SW 1271 (cell line): ENCODE measurements at places on chromosomes 12 and 14.

DNA sequence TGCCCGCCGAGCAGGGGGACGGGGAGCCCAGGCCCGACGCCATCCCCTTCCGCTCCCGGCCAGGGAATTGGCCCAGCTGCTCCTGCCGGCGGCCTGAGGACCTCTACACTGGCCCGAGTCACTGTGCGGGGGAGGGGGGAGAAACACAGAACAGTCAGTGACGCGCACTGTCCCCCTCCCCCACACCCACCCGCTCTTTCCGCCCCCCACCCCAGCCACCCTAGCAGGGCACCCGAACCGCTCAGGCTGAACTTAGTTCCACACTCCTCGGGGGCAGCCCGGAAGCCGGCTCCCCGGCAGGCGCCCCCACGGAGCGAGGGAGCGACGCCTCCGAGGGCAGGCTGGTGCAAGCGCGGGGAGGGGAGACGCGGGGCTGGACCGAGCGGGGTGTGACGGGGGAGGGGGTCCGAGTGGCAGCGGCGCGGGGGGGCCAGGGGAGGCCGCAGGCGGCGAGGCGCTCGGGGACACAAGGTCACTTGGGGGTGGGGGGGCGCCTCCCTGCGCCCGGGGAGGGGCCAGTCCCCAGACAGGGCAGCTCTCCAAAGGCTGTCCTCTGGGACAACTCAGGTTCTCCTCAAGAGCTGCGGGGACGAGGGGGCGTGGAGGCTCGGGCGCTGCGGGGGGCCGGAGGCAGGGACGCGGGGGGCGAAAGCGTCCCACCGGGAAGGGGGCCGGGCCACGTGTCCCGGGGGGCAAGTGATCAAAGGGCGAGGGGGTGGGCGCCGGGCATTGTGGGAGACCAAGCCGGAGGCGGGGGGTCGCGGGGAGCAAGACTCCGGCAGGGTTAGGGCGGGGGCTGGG is 648 bp downstream of the CHD4 start:
- DNase-seq: no peak

GRCh38 chr14:36626151-36626550 is 35.5 kb upstream of the PAX9 start:
- no peak for DNase-seq

DNA sequence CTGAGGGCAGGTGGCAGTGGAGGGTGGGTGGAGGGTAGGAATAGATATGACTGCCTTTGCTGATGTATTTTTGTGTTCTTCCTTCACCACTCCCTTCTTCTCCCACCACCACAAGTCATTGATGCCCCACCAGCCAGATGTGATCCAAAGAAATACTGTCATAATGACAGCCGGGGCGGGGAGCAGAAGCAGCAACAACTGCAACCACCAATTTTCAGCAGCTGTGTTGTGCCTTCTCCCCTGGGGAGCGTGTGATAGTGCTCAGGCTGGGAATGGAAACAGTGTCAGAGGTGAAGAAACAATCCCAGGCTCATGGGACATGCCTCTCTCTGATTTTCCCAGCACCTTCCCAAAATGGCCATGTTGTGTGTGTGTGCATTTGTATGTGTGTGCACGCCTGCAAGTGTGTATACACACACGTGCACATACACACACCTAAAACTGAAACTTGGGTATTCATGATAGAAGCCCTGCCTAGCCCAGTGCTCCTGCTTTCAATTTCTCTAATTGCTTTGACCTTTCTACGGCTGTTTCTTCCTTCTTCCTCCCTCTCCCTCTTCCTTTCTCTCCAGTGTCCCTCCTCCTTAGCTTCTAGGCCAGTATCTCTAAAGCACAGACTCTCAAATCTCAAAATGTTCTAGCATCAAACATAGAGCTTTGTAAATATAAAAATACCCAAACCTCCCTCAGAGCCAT is 299.2 kb upstream of the FKBP4 start:
- DNase-seq: no peak

- no peak for DNase-seq
Measured at GRCh38 chr12:121086781-121087295, 45.8 kb upstream of the P2RX7 start.

- no peak for DNase-seq
Measured at GRCh38 chr12:69415471-69416275, 54.5 kb upstream of the FRS2 start.

DNA sequence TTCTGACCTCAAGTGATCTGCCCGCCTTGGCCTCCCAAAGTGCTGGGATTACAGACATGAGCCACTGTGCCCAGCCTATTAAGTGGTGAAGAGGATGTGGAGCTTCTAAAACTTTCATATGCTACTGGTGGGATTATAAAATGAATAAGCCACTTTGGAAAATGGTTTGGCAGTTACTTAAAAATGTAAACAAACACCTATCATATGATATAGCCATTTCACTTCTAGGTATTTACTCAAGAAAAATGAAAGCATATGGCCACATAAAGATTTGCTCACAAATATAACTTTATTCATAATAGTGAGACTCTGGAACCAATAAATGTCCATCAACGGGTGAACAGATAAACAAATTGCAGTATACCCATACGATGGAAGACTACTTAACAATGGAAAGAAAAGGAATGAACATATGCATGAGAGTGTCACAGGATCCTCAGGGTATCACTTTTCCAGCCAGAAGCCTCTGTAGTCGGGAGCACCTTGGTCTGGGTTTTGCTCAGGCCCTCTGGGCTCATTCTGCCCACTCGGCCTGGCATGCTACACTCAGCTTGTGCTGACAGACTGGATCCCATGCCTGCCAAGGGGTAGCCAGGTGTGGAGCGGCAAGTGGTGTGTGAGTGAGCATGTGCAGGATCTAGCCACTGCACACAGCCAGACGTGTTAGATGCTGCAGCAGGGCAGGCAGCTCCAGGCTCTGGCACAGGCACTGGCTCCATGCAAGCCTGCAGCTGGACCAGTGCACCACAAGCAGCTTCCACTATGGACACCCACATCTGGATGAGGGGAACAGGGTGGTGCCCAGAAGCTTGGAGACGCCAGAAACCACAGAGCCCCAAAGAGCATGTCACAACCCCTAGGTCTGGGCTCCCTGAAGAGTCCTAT is 213.2 kb upstream of the DIO3 start:
- DNase-seq: no peak

- DNase-seq: no peak
Measured at GRCh38 chr12:122282061-122282460, 15.8 kb upstream of the VPS33A start.

DNA sequence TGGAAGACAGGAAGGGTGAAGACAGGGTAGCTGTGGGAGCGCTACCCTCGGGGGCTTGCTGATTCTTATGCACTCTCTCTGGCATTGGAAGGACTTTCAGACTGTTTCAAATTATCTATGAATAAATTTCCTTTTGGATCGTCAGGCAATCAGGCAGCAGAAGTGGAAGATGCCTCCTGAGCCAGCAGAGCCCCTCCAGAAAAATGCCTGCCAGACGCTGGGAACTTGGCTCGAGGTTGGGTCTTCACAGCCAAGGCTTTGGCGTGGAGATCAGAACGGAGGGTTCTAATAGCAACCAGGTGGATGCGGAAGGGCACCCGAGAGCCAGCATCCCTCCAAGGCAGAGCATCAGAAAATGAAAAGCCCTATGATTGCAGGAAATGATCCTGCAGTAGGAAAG is 119.2 kb upstream of the RFLNA start:
- DNase-seq: no peak
